ENCODE measurements at places on chromosomes 6 and 20.

DNA sequence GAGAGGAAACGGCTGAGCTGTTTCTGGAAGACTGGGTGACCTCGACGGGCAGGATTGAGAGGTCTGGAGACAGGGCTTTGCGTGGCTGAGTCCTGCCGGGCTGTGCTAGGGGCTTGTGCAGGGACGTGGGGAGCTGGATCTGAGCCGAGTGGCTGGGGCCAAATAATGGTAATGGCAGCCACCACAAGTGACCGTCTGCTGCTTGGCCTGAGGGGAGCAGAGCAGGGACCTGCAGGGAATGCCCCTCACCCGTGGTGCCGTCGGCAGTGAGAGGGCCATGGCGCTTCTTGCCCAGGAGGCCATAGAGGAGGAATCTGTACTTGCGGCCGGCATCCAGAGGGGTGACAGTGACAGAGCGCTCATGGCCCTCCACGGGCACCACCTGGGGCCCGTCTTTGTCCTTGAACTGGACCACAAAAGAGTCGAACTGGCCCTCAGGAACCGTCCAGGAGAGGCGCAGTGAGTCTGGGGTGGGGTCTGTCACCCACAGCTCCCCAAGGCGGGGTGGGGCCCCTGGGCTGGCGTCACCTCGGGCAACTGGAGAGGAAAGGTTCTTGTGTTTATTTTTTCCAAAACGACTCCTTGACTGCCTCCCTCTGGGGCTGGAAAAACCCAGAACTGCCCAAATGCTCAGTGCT, 31.8 kb downstream of the CYP21A2 start:
- DNase-seq = no peak

DNA sequence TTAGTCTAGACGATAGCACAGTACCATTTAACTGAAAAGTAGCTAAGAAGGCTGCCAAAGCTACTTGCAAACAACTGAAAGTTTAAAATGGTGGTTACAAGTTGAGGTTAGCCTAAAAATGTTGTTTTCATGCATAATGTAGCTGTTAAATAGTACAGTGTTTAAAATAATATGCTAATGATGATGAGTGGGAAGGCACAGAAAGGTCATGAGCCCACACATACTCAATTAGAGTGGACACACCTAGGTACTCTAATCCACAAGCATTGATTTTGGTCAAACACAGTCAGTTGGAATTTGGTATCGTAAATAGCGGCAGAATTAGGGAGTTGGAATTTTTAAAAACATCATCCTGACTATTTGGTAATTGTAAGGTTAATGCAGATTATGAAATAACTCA, 7.0 kb downstream of the TXLNB start:
- no peak for DNase-seq

DNA sequence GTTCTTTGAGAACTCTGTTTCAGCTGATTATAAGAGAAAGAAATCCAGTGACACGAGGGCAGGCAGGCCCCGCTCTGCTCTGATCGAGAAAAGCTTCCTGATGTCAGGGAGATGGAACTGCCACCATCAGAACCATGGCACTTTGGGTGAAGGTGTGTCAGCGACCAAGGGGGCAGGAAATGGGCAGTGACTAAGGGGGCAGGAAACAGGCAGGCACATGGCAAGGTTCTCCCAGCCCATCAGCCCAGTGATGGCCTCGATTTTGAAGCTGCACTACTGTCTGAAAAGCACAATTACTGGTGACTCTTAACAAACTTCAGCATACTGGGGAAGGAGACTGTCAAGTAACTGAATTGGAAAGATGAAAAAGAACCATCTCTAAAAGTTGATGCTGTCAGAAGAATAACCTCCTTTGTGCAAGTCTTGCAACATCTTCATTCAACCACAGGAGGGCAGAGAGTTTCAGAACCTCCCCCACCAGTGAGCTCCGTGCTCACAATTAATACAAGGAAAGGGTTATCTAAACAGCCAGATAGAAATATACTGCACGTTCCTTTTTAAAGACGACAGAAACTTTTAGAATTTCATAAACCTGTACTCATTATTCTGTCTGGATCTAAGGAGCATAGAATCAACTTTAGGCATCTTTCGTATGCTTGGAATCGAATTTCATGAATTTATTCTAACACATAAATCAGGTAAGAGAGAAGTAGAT, 39.1 kb downstream of the TMX4 start:
- no peak for DNase-seq

- DNase-seq = no peak
Observed at GRCh38 chr6:1633366-1634021, 23.8 kb downstream of the FOXC1 start.

DNA sequence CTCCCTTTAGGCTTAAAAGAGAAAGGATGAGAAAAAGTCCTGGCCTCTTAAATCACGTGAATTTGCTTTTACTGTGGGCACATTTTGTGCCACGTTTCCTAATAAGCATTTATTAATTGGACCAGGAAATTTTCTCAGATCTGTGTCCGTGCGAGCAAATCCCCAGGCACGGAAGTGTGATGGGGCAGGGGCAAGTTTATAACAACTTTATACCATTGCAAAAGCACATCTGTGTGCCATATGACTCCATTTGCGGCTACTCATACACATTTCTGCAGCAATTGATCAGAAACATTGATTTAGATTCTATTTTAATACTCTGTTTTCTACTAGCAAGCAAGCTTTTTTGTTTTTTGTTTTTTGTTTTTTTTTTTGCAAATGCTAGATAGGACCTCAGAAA, 373.2 kb downstream of the TAF4 start:
- no peak for DNase-seq

GRCh38 chr20:64006490-64006889, 25.6 kb downstream of the PRPF6 start:
- no peak for DNase-seq

DNA sequence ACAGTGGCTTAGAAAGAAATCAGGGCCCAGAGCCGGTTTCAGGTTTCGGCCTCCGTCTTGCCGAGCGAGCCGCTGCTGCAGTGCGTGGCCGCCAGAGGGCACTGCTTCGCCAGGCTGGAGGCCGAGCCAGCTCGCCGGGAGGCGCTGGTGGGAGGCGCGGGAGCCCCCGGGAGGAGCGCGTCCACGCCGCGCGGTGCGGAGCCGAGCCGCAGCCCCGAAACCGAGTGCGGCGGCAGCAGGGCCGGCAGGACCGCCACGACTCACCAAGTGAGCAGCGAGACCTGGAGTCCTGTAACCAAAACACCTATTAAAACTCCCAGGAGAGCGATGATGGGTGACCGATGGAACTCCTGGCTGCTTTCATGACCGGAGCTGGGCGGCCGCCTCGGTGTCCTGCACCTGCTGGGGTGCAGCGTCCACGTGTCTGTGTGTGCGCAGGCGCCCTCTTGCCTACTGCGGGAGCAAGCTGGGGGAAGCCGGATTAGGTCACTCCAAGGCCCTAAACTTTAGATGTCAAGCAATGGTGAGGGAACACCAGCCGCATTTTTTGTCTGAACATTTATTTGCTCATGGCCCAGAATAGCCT, 186.9 kb upstream of the UST start:
- no peak for DNase-seq

DNA sequence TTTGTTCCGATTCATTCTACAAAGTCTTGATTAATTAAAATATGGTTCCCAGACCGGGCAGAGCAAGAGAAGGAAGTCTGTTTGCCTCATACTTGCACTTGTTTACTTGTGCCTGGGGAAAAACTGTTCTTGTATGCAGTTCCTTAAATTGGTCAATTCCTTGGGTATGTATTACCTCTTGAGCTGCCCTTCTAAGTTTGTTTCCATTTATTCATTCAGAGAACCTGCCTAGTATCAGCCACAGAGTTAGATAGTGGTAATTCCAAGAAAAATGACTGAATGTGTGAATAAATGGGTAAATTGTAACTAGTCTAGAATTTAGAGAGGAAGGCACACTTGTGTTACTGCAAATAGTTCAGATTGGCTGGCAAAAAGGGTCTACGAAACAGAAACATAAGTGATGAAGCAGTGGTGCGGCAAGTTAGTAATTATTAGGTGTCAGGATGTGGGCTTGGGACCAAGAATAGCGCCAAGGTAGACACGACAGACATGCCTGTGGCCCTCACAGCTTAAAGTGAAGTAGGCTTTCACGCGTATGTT, 525 bp upstream of the MAK start:
- DNase-seq = no peak

DNA sequence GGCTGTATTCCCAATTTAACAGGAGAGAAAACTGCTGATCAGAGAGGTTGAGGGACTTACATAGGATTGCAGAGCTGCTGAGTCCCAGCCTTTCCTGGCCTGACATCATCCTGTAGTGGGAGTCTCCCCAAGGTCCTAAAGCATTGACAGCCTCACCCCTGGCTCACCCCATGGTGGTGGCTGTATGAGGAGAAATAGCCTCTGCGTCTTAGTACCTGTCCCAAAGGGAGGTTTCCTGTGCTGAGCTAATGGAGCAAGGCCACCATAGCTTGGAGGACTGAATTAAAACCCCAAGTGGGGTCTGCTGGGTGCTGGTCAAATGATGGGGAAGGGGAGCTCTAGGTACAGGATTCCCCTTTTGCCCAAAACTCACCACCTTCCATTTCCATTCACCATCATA, 525.1 kb downstream of the CDH26 start:
- DNase-seq = no peak

DNA sequence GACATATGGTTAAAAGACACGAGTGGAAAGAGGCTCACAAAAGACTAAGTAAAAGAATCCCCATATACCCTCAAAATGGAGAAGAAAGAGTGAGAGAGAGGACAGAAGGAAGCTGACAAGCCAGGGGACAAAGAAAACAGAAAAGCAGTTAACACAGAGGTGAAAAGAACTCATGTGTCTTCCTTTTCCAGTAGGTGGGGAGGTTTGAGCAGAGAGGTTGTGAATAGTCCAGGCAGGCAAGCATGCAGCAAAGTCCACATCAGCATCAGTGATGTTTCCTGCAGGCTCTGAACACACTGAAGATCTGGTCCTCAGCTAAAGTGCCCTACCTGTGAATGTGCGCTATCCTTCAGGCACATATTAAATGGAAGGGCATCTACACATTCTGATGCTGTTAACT, 196.5 kb upstream of the IRAK1BP1 start:
- no peak for DNase-seq

DNA sequence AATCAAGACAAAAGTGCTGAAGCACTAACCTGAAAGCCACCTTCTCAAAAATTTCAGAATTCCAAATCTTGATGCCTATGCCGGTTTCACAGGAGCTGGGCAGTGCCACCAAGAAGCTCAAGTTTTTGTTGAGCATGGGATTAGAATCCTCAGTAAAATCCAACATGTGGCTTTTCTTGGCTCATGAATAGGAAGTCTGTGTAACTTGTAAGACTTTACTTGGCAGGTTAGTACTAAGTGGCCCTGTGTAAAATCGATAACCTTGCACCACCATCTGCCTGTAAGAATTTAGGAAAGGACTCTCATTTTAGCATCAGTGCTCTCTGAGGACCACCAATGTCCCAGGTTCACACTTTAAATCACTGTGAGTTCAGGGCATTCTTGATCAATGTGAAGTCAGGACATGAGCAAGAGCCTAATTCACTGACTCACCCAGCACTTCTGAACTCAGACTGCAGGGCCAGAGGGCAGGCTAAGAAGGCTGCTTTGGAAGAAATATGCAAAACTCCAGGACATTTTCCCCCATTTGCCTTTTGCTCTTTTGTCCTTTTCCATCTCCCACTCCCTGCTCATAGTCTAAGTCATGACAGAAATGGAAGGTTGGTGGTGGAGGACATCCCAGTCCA, 113.2 kb downstream of the EDN1 start:
- no peak for DNase-seq

GRCh38 chr6:110615722-110616121, 139.3 kb upstream of the SLC22A16 start:
- DNase-seq = no peak

- DNase-seq = no peak
Observed at GRCh38 chr6:144714021-144714712, 429.0 kb downstream of the UTRN start.

DNA sequence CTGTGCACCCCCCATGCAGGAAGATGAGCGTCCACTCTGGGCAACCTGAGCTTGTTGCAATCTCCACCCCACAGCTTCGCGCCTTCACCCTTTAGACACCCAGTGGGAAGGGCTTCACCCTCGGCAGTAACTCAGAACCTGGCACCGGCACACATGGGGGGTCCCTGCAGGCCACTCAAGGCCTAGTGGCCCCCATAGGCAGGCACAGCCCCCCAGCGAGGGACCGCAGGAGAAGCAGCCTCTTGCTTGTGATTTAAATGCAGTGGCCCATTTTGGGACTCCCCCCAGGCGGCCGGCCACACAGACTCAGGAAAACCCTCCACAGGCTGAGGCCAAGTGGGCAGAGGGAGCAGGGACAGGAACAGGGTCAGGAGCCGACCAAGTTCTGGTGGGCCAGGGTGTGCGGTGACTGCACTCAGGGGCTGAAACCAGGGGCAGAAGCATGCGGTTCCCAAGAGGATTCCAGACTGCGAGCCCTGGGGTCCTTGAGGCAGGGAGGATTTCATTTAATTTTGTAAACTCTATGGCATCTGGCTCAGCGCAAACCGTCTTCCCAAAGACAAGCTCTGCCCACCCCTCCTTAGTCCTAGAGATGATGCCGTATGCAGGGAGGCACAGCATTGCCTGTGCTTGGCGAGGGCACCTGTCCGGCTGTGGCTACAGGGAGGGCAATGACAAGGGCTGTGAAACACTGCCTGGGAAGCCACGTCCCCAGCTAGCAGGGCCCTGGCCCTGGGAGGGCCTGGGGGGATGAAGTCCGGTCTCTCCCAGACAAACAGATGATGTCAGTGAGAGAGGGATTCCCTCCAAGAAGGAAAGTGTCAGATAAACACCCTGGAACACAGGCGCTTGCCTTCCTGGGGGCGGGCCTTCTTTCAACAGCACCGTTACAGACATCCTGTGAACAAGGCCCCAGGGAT, 52.9 kb upstream of the GPR31 start:
- DNase-seq = no peak

DNA sequence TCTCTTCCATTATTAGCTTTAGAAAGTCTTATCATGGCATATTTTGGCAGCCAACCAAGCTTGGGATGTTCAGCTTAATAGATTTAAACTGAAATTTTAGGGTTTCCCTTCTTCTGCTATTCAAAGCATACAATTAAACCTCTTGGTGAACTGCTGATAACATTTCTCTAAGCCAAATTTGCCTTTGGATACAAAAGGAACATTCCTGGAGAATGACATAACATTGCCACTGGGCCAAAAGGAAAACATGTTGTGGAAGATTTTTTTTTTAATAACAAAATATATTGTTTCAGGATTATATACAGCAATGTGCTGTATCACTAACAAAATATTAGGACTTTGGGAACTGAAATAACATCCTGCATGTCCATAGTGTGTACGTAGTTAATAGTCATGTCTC, 215.1 kb upstream of the TBX18 start:
- DNase-seq = no peak

GRCh38 chr6:40689185-40689584, 102.0 kb upstream of the LRFN2 start:
- no peak for DNase-seq

DNA sequence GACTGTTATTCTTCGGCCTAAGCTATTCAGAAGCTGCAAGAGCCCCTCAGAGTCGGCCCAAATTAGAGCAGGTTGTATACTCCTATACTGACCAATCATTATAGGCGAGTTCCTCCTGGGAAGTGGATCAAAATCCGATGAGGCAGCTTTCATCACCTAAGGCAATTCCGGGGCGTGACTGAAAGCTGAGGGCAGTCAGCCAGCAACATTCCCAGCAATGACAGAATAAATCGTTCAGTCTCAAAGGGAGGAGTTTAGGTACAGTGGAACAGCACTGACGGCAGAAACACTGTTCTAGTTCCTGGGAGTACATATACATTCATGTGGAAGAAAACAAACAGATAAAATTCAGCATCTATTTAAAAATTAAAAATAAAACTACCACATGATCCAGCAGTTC, 10.8 kb downstream of the HLA-DQB2 start:
- no peak for DNase-seq
